GM04503 (cell line): ENCODE measurements at places on chromosomes 5 and 9.

DNA sequence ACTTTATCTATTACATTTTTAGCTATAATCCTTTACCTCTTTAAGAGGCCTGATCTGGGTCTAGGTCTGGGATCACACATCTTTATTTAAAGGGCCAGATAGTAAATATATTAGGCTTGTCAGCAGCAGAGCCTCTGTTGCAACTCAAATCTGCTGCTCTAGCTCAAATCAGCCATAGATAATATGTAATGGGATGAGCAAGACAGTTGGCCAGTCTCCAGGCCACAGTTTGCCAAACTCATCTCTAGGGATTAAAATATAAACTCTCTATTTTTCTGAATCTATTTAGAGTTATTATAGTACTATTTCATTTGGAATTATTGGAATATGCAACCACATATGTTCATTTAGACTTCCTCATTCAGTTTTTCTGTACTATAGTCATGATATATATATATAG, 115.9 kb upstream of the MINAR2 start:
- no peak for DNase-seq

GRCh38 chr9:68747043-68747533, 42.0 kb downstream of the PIP5K1B start:
- DNase-seq, result no peak

- no peak for DNase-seq
Measured at GRCh38 chr9:81237565-81238231, 451.6 kb downstream of the TLE1 start.

DNA sequence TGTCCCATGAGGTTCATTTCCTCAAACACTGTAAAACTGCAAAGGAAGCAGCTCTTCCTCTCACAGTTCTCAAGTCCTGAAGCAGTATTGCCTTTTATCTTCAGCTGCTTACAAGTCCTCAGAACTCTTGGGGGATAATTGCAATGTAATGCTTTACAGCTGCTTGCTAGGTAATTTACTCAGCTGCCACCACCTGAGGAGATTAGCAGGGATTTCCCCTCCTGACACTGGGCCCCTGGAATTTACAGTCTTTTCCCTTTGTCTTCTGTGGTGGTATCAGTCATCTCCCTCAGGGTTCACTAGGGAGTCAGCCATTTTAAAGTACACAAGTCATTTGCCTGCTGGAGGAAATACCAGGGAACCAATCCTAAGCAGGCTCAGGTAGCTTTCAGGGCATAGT, 754.3 kb upstream of the GRAMD2B start:
- no peak for DNase-seq

GRCh38 chr5:37799865-37800421, 39.9 kb downstream of the GDNF start:
- no peak for DNase-seq

- no peak for DNase-seq
Measured at GRCh38 chr9:107283623-107284616, 841 bp downstream of the RAD23B start.

- no peak for DNase-seq
Measured at GRCh38 chr9:98373609-98374008, 118.2 kb upstream of the TBC1D2 start.

- no peak for DNase-seq
Measured at GRCh38 chr9:132997591-132997990, 19.1 kb downstream of the GFI1B start.

GRCh38 chr5:168961681-168962080, 339.3 kb downstream of the SLIT3 start:
- no peak for DNase-seq

- peak; percentile 78 for DNase-seq
Measured at GRCh38 chr9:113599646-113600022, 136.1 kb downstream of the RGS3 start.

DNA sequence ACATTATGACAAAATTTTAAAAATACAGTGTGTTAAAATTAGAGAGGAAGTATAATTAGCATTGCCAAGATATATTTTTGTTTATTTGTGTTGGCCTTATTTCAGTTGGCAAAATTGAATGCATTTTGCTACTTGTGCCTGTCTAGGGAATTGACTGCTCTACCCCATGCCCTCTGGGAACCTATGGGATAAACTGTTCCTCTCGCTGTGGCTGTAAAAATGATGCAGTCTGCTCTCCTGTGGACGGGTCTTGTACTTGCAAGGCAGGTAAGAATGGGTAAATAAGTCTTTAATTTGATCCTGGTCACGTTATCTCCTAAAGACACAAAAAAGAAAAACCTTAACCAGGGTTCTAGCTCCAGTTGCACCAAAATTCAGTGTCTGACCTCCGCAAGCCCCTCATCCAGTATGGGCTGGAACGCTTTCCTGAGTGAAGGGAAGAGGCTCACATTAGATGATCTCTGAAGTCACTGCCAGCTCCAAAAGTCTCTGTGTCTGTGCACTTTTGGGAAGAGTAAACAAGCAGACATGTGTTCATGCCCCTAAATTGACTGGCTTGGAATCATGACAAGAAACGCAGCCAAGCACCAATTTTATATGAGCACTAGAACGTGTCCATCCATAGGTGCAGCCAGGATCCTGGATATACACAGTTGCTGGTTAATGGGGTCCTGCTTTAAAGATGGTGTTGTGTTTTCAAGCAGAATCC, 98.3 kb upstream of the PRRC1 start:
- no peak for DNase-seq

DNA sequence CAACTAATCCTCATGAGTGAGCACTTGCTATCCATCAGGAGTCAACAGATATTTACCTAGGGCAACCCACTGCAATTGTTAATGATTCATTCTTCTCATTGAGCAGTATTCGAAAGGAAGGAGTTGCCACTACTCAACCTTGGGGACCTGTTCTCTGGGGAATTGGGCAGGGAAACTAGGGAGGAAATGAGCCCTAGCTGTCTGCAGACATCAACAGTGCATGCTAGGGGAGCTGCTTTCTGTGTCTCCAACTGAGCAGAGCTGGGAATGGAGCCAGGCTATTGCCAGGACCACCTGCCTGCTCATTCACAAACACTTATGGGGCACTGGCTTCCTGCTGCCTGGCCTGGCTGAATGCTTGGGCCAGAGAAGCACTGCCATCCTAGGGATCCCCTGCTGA, 183.4 kb downstream of the TMEM38B start:
- no peak for DNase-seq
